Kidney (tissue), 22 donors: ENCODE measurements at places on chromosomes 12 and 14. TPM values are rescaled to one million over a fixed set of nuclear protein-coding genes. Genes with fewer than 3 reads are reported as not detected.
A peak's percentile ranks its signal among the peaks of the same experiment; 100 is the strongest.

DNA sequence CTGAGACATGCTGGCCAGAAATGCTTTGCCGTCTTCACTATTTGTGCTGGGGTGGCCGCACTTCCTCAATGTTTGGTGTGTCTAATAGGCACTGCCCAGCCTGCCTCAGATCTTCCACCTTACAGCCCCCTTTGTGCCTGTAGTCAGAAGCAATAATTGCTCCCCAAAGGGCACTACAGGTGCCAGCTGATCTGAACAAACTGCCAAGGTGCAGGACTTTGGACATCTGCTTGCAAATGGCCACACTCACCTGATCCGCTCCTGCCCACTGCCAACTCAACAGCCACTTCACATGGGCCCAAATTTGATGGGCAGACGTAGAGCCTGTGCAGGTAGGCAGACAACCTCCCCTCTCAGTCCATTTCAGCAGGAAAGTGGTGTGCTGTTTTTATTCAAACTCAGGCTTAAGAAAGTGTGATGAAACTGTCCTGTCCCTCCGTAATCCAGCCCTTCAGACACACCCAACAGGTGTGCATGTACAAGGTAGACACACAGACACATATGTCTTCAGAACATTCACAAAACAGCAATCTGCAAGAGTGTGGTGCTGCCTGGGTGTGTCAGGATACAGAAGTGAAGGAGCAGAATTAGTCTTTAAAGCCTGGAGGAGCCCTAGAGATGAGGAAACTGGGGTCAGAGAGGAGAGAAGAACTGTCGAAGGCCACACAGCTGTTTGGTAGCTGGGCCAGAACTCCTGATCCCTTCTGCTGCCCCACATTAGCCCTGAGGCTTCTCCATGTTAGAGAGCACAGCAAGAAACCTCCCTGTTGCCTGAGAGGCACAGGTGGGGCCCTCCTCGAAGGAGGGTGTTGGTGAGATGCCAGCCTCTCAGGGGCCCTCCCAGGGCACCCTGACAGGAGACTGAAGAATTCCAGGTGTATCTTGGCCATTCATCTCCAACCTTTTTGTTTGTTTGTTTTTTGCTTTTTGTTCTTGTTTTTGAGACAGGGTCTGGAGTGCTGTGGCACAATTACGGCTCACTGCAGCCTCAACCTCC is 4.4 kb upstream of the KRT75 start:
- no peaks in the 10 kb centered on the region for H3K27me3 ChIP-seq
- no peak overlapping the region for H3K4me3 ChIP-seq
- no peaks in the 10 kb centered on the region for H3K36me3 ChIP-seq
- no peaks in the 10 kb centered on the region for H3K4me1 ChIP-seq

GRCh38 chr14:105867961-105868599 is 341.7 kb downstream of the TMEM121 start:
- H3K27ac ChIP-seq = no peak overlapping the region
- no peaks in the 10 kb centered on the region for H3K36me3 ChIP-seq
- H3K4me1 ChIP-seq = no peaks in the 10 kb centered on the region
- no peak for DNase-seq
- no peak overlapping the region for H3K4me3 ChIP-seq

- no peaks in the 10 kb centered on the region for H3K36me3 ChIP-seq
- DNase-seq = no peak
- H3K4me1 ChIP-seq = no peaks in the 10 kb centered on the region
Measured at GRCh38 chr12:114400361-114400811, 5.6 kb downstream of the TBX5 start.

GRCh38 chr14:70782361-70782760 is 27.0 kb downstream of the MAP3K9 start:
- DNase-seq = no peak
- no peak overlapping the region for H3K4me3 ChIP-seq

DNA sequence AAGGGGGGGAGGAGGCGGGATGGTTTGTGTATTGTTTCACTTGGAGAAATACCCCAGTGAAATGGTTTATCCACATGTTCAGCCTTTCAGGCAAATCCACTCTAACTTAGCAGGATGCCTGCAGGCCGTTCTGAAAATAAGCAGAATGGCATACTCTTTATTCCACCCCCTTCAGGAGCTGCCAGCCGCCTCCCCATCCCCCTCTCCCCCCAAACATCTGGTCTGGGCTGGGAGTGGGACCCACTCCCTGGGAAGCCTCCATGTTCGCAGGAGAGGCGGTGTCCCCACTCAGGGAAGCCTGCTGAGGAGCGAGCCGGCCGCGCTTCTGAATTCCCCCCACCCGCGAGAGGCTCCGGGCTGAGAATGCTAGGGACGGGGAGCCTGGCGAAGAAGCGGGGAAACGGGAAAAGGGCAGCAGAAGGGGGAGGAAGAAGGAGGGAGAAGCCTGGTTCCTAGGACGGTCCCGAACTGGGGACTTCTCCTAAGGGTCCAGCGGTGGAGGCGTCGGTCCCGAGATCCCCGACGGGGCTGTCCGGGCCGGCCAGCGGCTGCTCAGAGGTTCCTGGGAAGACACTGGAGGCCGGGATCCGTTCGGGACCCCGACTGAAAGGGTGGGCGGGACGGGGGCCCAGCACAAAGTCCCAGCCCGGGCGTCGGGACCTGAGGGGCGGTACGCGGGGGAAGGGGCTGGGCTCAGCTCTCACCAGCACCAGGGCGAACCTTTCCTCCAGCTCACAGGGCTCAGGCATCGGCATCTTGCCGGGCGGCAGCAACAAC is 666 bp downstream of the FMNL3 start:
- peaks cover 9% of the 10 kb centered on the region for H3K4me1 ChIP-seq
- no peaks in the 10 kb centered on the region for H3K36me3 ChIP-seq
- H3K27ac ChIP-seq = peak overlapping the region; percentile 85
- DNase-seq = peak; percentile 72
- H3K4me3 ChIP-seq = peak overlapping the region; percentile 55

DNA sequence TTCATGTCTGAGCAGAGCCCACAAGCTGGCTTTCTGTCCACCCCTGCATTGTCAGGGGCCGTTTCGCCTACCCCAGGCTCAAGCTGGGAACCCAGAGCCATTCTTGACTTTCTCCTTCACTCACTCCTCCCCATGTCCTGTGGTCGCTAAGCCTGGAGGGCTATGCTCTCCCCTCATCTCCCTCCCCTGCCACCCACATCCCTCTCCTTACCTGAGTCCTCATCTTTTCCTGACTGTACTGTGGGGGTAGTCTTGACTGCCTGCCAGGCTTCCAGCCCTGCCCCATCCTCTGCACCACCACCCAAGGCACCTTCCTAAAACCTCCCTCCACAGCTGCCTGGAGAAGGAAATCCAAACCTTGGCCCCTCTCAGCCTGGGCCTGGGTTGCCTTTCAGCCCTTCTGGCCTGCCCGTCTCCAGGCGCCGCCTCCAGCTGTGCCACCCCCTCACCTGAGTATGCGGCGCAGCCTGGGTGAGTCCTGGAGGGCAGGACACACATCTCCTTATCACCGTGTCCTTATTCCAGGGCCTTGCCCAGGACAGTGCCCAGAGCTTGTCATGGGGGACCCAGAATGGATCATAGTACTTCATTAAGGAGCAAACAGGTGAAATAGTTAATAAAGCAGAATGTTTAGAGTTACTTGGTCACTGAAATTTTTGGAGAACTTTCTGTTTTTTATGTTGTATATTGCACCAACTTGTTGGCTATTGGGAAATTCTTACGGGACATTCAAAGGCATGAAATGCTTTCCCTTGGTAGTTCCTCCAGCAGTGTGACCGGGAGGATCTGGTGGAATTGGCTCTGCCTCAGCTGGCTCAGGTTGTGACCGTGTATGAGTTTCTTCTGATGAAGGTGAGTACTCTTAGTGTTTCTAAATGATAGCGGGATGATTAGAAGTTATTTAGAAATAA is 14.5 kb downstream of the ZNF839 start:
- H3K4me3 ChIP-seq = no peak overlapping the region
- H3K27ac ChIP-seq = no peak overlapping the region
- H3K27me3 ChIP-seq = no peaks in the 10 kb centered on the region
- no peaks in the 10 kb centered on the region for H3K4me1 ChIP-seq

GRCh38 chr14:33454707-33455106 is 496.2 kb downstream of the EGLN3 start:
- H3K36me3 ChIP-seq = no peaks in the 10 kb centered on the region
- DNase-seq = no peak
- H3K4me3 ChIP-seq = no peak overlapping the region
- no peaks in the 10 kb centered on the region for H3K4me1 ChIP-seq
- H3K27me3 ChIP-seq = no peaks in the 10 kb centered on the region

DNA sequence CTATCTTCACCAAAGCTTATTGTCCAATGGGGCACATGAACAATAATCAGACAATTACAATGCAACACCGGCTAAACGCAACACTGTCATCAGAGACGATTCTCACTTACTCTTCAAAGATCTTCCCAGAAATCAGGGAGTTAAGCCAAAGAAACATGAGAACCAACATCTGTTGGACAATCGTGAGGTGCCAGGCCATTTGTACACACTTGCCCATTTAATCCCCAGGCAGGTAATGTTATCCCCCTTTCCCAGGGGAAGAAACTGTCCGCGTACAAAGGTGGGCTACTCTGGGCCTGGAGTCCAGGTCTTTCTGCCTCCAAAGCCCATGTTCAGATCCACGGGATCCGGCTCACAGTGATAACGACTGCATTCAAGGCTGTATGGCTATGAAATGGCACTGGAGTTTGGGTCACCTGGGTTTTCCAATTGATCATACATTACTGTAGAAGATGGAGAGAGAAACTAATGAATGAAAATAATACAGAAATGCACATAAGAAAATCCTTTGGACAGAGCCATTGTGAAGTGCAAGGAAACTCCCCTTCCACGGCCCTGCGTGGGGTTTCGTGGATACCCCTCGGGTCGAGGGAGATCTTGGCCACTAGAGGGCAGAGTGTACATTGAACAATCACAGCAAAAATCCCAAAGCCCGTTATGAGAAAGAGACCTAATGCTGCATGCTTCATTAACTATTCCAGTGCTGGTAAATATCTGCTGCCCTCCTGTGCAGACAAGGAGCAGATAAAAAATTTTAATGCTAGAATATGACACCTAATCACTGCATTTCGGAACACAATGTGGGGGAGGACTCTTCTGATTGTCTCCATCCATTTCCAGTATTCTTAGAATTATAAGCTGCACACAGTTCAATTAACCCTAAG is 111.4 kb downstream of the EGLN3 start:
- H3K36me3 ChIP-seq = no peaks in the 10 kb centered on the region
- DNase-seq = peak; percentile 56
- H3K4me3 ChIP-seq = no peak overlapping the region
- no peaks in the 10 kb centered on the region for H3K27me3 ChIP-seq

DNA sequence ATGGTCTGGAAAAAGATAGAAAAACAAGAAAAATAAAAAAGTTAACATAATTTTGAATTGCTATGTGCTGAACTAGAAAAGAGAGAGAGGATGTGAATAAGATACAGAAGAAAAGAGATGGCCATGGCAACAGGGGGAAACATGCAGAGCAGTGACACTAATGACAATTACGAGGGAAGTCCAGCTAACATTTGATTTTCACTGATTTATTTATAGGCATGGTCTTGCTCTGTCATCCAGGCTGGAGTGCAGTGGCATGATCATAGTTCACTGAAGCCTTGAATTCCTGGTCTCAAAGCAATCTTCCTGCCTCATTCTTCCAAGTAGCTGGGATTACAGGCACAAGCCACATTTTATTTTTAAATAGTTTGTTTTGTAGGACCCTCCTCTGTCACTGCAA is 1.8 kb downstream of the OR6C74 start:
- H3K27me3 ChIP-seq = no peaks in the 10 kb centered on the region
- no peaks in the 10 kb centered on the region for H3K4me1 ChIP-seq
- no peaks in the 10 kb centered on the region for H3K36me3 ChIP-seq
- no peak overlapping the region for H3K4me3 ChIP-seq
- DNase-seq = peak; percentile 1

GRCh38 chr12:28425526-28425925 is 235.3 kb downstream of the CCDC91 start:
- H3K4me3 ChIP-seq = no peak overlapping the region
- peak overlapping the region; percentile 73 for H3K27ac ChIP-seq
- no peaks in the 10 kb centered on the region for H3K4me1 ChIP-seq

- H3K4me1 ChIP-seq = peaks cover 20% of the 10 kb centered on the region
- H3K36me3 ChIP-seq = no peaks in the 10 kb centered on the region
- no peaks in the 10 kb centered on the region for H3K27me3 ChIP-seq
Measured at GRCh38 chr14:103070971-103071542, 13.0 kb upstream of the LBHD2 start.

DNA sequence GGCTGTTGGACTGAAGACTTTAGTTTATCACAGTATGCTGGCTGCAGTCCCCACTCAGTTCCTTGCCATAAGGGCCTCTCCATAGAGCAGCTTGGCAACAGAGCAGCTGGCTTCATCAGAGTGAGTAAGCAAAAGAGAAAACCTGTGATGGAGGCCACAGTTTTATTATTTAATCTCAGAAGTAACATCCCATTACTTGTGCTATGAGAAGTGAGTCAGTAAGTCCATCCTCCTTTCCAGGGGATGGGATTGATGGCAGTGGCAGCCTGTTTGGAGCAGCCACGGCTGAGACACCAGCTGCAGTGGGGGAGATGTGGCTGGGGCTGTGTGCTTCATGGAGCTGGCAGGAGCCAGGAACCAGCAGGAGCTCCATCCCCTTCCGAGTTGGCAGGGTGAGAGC is 138.5 kb upstream of the SRRM4 start:
- H3K4me1 ChIP-seq = no peaks in the 10 kb centered on the region
- no peak overlapping the region for H3K27ac ChIP-seq
- H3K4me3 ChIP-seq = no peak overlapping the region

GRCh38 chr14:39868251-39868650 is 436.0 kb upstream of the FBXO33 start:
- no peaks in the 10 kb centered on the region for H3K27me3 ChIP-seq
- no peaks in the 10 kb centered on the region for H3K4me1 ChIP-seq
- H3K4me3 ChIP-seq = no peak overlapping the region
- DNase-seq = no peak
- no peak overlapping the region for H3K27ac ChIP-seq
- no peaks in the 10 kb centered on the region for H3K36me3 ChIP-seq

DNA sequence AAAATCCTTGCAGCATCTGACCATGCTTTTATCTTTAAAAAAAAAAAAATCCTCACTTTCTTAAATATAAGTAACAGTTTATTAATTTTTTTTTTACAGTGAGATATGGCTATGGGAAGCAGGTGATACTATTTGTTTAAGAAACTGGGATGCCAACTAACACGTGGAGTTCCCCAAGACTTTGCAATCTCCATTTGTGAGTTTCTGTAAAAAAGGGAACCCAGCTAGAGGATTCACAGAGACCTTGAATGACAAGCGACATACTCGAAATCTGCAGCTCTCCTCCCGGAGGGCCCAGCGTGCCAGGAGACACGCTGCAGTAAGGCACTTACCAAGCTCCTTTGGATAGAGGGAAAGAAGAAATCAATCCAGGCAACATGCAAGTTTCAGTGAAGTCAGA is 30.1 kb downstream of the SLC15A4 start:
- no peak for DNase-seq
- peaks cover 7% of the 10 kb centered on the region for H3K36me3 ChIP-seq
- no peaks in the 10 kb centered on the region for H3K4me1 ChIP-seq

- no peaks in the 10 kb centered on the region for H3K4me1 ChIP-seq
- no peak overlapping the region for H3K27ac ChIP-seq
- H3K4me3 ChIP-seq = no peak overlapping the region
- no peaks in the 10 kb centered on the region for H3K27me3 ChIP-seq
- H3K36me3 ChIP-seq = no peaks in the 10 kb centered on the region
- no peak for DNase-seq
Measured at GRCh38 chr14:36973806-36974442, 198.5 kb downstream of the SLC25A21 start.

- DNase-seq = no peak
- no peak within 1 kb of the TSS for H3K4me3 ChIP-seq
- H3K4me1 ChIP-seq = no peaks in the 10 kb centered on the region
- H3K27me3 ChIP-seq = no peaks in the 10 kb centered on the region
- H3K36me3 ChIP-seq = no peaks in the 10 kb centered on the region
Measured at GRCh38 chr12:53207042-53207441, at the start of gene ITGB7. Gene ITGB7, minus strand, starts transcription at chr12:53207251. Its CDS starts 6,808 bp downstream, at chr12:53200443.

Gene ADGRD1
- 6.7 TPM for total RNA-seq

Gene AJUBA
- total RNA-seq = 28.5 TPM

Gene CCDC85C
- 21.4 TPM for total RNA-seq

Gene ASCL1
- not detected for total RNA-seq

Gene METTL17
- total RNA-seq = 53.2 TPM

Gene KCNJ8
- 13.1 TPM for total RNA-seq

Gene MGST1
- total RNA-seq = 98.6 TPM

Gene TROAP
- 1.0 TPM for total RNA-seq

Gene BMP4
- 11.2 TPM for total RNA-seq
